ENCODE measurements at places on chromosomes 5 and 9.

DNA sequence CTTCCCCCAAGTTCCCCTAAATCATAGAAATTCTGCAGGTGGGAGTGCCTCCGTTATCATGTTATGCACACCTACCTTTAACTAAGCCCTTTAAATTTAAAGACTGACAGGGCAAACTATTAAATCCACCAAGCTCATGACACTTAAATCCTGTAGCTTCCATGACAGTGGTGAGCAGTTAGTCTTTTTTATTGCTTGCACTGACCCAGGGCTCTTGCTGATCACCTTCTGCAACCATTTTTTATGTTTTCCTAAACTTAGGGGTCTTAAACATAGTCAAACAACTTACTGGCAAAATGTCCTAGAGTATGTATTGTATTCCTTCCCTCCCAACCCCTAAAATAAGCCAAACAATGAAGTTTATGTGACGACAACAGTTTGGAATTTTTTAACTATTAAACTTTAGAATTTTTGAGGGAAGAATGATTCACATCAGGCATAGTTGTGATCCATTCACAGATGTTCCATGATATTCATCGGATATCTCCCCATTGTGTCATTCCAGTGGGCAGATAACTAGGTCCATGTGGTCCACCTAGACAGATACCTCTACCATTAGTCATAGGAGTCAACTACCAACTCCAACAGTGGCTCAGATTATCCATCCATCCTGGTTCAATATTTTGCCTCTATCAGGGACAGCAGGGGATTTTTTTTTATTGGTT is 283.1 kb downstream of the ADAMTS6 start:
- DNase-seq: no peak

- DNase-seq: no peak
Observed at GRCh38 chr5:106392766-106393165, 1278.0 kb downstream of the EFNA5 start.

- DNase-seq: no peak
Observed at GRCh38 chr5:165003283-165003682, 1497.9 kb downstream of the MAT2B start.

- DNase-seq: peak; percentile 63
Observed at GRCh38 chr9:36873247-36873875, 160.7 kb downstream of the PAX5 start.

DNA sequence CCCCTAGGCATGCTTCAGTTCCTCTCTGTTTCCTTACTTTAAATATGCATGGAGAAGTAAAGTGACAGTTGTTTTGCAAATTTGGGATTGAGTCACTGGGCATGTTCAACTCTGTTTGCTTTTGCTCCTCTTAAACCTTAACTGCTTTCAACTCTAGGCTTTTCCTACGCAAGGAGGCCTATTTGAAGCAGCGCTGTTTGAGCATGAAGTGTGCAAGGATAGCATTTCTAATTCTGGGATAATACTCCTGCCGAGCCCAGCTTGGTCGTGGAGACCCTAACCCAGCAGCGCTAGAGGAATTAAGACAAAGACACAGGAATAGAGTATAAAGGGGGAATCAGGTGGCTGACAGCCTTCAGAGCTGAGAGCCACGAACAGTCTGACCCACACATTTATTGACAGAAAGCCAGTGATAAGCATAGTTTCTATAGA is 803.4 kb upstream of the CDH10 start:
- no peak for DNase-seq

DNA sequence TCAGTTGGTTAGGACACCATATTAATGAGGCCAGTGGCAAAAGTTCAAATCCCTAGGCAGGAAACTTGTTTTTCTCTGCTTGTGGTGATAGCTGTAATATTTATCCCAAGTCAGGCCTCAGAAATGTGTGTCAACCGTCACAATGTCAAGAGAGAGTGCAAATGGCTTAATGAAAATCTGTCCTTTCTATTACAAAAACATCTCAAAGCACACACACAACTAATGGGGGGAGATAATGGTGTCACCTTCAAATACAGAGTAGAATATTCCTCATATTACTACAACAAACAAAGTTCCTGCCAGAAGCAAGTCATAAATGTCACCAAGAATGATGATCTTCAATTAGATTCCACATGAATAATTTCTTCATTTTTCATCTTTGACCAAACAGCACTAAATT is 127.2 kb upstream of the MARCHF11 start:
- no peak for DNase-seq

GRCh38 chr9:27386571-27387091 is 89.7 kb upstream of the EQTN start:
- no peak for DNase-seq

DNA sequence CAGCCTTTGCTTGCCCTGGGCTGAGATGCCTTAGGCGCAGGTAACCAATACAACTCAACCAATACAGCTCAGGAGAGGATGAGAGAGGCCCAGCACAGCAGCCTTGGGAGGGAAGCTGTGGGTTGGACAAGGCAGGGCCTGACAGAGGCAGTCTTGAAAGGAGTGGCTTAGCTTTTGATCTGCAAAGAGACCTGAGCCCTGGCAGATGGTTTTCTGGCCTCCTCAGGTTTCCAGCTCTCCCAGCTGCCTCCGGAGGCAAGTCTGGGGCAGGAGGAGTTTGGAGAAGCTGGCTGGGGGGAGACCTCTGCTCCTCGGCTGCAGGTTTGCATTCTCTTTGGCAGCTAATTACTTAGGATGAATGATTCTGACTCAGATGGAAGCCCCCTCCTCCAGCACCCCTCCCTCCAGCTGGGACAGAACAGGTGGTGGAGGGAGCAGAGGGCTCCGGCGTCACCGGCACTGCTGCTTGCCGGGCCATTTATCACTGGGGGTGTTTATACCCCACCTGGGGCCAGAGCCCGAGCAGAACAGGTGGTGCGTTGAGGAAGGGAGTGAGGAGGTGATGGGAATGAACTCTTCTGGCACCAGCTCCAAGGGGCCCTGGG is 50.8 kb downstream of the TSPAN17 start:
- no peak for DNase-seq

DNA sequence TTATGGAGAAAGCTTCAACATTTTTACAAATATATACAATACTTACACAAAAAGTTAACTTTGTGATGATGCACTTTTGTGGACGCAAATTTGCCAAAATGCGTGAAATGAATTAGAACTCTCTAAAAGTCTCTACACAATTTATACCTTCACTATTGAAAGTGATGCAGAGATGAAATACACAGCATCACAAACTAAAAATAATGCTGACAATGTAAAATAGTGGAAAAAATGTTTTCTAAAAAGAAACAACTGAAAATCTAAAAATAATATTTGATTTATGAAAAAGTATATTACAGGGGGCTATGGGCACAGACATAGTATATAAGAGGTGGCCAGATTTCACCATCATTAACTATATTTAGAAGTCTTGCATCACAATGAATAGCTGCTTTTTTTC is 188.8 kb downstream of the ADCY2 start:
- no peak for DNase-seq

DNA sequence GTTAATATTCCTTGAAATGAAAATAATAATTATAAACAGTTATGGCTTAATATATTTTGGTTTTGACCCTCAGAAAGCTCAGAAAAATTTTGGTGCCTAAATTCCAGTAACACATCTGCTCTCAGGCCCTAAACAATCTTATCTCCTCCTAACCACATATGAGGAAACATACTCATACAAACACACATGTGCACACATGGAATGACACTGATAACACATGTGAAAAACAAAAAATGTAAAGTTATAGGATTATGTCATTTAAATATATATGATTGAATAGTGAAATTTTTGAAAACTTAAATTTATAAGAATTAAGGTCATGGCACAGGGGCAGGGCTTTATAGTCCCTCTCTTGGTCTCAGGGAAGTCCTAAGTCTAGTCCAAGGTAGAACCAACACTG is 127.2 kb upstream of the TRPC7 start:
- DNase-seq: no peak

GRCh38 chr9:35861161-35861897 is 8.9 kb downstream of the OR13J1 start:
- no peak for DNase-seq

DNA sequence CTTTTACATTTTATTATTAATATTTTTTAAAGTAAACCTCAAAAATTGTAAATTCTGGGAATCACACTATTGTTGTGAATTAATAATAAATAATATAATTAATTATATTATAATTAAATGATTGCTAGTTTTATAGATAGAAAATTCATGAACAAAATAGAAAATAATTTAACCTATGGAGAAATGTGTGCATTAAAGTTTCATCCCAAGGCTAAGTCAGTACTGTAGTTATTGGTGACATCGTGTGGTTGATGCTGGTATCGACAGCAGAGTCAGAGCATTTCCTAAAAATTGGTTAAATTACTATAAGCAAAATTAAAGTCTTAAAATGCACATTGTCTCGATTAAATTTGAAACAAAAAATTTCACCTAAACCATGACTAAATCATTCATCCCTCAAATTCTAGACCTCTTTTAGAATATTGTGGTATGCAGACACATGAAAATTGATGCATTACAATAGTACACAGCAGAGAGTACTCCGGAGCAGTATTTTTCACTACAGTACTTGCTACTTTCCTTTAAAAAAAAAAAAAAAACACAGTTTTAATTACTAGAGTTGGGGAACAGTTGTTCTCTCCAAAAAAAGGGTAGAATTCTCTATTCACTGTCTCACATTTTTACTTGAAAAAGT is 73.9 kb downstream of the RORB start:
- DNase-seq: no peak

- no peak for DNase-seq
Observed at GRCh38 chr5:61048534-61048933, 103.5 kb downstream of the NDUFAF2 start.

DNA sequence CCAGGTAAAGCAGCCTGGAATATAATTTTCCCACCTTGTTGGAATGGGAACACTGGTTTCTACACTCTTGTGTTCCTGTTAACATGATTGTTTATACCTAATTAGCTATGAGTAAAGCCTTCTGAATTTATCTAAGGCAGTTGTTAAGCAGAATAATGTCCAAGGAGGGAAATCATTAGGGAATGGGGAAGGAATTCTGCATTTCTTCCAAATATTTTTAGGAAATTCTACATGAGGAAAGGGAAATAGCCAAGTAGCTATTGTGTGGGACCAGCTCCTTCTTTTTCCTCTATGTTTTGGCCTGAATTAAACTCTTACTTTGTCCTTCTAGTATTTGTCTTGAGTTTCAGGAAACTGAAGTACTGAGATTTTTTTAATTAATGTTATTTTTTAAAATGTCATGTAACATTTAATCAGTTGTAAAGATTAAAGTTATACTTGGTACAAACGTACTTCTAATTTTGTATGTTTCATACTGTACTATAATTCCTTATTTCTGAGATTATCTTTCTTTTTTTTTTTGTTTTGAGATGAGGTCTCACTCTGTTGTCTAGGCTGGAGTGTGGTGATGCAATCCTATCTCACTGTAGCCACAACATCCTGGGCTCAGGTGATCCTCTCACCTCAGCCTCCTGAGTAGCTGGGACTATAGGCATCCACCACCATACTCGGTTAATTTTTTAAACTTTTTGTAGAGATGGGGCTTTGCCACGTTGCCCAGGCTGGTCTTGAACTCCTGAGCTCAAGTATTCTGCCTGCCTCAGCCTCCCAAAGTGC is 28.5 kb downstream of the ANKDD1B start:
- DNase-seq: no peak

DNA sequence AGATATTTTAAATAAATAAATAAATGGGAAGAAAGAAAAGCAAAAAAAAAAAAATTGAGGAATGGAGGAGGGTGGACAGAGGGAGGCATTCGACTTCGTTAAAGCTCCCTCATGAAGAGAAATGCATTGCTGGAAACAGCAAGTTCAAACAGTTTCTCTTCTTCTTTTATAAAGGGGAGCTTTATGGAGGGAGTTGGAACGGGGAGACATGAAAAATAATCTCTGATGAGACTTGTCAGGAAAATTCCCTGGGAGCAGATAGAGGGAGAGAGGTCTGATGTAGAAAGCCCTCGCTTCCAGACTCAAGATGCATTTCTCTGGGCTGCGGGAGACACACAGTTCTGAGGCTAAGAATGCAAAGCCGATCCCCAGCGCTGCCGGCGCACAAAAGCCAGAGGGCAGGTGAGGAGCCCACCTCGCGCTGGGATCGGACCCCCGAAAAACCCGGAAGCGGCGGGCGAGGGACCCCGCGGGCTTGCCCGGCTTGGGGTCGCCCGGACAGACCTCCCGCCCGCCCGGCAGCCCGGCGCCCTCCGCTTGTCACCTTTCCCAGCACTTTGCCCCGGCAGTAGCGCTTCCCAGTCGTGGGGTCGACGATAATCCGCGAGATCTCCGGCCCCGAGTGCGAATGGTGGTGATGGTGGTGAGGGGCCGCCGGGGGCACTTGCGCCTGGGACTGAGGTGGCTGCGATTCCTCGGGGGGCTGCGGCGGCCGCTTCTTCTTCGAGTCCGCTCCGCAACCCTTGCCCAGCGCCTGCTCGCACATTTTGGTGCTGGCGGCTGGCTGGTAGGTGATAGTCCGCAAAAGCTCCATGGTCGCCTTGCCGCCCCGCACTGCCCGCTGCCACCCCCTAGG is 512 bp downstream of the PLK2 start:
- no peak for DNase-seq

- DNase-seq: no peak
Observed at GRCh38 chr5:98957307-98957706, 28.5 kb upstream of the CHD1 start.

- no peak for DNase-seq
Observed at GRCh38 chr9:134186471-134187109, 22.2 kb upstream of the RNU6ATAC start.

DNA sequence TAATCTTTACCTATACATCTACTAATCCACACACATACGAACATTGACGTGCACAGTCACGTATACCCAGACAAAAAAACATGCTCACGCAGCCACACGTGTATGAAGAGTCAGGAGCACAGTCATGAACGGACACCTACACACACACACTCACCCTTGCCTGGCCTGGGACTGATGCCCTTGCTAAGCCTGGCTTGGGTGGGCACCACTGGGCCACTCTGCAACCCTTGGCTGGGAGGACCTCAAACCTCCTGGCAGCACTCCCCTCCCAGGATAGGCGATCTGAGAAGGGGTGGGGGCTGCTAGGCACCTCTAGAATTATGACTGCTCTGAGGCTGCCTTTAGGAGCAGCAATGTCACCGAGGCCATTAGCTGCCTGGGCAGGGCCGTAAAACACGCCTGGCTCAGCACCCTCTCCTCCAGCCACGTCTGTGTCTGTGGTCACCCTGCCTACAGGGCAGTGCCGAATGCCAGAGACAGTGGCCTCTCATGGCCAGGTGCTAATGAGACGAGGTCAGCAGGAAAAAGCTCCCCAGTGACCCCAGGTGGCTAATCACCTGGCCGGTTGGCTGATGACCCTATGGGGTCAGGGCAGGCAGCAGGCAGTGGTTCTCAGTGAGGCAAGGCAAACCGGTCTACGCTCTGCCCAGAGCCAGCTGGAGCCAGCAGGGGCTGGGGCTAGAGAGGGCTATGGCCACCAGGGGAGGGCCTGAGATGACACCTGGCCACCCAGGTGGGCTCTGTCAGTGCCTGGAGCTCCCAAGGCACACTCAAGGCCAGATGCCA is 33.7 kb upstream of the MVB12B start:
- DNase-seq: no peak
